NCI-H526 treated with DMSO at 0.1 percent for 48 hours (cell line): ENCODE measurements at places on chromosomes 5 and 9.

DNA sequence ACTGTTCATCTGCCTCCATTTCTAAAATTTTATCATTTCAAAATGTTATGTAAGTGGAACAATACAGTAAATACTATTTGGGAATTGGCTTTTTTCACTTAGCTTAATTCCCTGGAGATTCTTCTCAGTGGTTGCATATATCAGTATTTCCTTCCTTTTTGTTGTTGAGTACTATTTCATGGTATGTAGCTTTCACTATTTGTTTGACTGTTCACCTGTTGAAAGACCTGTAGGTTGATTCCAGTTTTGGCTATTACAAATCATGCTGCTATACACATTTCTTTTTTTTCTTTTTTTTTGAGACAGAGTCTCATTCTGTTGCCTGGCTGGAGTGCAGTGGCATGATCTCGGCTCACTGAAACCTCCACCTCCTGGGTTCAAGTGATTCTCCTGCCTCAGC is 33.0 kb upstream of the PWWP2A start:
- no peak for DNase-seq

DNA sequence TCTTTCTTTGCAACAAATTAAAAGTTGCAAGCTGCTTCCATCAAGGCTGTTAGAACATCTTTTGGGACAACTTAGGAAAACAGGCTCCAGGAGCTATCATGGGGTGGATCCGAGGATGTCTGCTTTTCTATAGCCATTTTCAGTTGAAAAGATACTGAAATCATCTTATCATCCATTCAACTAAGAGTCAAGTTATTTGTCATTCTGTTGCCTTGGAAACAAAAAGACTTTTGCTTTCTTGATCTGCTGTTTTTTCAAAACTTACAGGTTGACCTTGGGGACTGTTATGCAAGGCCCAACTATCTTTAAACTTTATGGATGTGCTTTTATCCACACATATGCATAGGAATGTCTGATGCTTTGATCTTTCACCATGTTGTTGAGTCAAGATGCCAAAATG is 545.3 kb upstream of the DAP start:
- no peak for DNase-seq

DNA sequence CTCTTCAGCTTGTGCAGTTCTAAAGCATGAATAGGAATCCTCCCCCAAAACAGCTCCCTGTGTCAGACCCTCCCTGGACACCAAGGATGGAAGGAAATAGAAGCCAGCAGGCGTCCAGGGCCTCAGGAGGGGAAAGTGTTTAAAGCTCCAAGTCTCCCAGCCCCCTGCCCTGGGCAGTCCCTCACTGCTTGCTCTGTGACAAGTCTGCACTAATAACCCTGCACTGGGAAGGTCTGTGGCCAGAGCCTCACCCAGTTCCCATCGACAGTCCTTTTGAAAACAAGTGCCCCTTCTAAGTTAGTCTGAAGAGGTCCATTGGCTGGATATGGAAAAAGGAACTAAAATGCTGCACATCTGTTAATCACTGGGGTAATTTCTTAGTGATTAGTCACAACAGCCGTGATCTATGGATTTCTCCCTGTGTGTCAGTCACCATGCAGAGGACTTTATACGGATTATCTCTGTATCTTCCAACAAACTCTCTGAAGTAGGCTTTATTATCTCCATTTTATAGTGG is 195.3 kb downstream of the FBXL7 start:
- no peak for DNase-seq

DNA sequence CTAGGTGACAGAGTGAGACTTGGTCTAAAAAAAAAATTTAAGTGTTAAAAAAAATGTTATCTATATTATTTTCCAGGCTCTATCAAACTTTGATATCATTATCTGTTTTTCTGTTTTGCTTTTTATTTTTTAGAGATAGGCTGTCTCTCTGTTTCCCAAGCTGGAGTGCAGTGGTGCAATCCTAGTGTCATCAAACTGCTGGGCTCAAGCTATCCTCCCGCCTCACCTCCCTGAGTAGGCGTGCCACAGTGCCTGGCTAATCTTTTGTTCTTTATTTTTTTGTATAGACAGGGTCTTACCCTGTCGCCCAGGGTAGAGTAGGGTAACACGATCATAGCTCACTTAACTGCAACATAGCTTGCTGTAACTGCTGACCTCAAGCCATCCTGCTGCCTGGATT is 14.4 kb downstream of the SEC24A start:
- no peak for DNase-seq

DNA sequence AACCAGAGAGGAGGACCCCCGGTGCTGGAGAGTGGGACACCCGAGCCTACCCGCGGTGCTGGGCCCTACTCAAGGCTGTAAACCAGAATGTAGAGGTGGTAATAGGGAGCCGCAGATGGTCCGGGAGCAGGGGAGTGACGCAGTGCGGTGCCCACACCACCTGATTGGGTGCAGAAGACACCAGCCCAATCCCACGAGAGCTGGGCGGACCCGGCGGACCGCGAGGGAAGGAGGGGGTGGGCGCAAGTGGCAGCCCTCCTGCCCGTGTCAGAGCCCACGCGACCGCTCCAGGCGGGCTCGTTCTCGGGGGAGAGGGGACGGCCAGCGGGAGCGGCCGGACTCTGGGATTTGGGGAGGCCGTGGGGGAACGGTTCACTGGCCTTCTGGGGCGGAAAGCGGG is 71.2 kb downstream of the C9orf50 start:
- no peak for DNase-seq

GRCh38 chr5:144779368-144779767 is 608.7 kb downstream of the KCTD16 start:
- DNase-seq, result no peak

GRCh38 chr5:68225188-68225910 is 9.8 kb downstream of the PIK3R1 start:
- no peak for DNase-seq

GRCh38 chr9:132243156-132244074 is 81.6 kb downstream of the NTNG2 start:
- no peak for DNase-seq

DNA sequence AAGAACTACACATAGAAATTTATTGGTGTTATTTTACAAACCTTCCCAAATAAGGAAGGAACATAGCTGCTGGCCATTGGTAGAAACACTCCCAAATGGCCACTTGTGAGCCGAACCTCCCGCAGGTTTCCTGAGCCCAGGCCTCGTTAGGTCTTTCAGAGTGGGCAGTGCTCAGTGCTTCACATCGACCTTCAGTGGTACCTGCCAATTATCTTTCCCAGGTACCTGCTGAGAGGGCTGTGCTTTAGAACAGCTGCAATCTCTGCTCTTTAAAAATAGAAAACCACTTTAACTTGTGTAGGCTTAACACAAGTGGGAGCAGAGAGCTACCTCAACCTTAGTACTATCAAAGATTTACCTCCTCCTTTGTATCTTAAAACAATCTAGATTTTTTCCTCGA is 334.1 kb downstream of the RFX3 start:
- no peak for DNase-seq

DNA sequence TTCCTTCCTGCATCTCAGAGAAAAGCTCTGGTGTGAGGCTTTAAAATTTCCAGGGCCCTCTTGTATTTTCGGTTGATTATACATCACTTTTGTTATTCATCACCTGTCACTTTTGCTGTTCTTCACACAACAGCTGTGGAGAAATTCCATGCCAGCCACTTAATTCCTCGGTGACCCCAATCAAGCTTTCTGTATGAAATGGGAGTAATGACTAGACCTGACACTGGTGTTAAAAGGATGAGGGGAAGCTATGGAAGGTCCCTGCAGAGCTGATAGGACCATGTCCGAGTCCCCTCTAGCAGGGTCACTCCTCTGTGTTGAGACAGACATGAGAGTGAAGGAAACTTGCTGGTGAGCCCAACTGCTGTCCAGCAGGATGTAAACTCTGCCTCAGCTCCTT is 59.7 kb downstream of the GPR21 start:
- no peak for DNase-seq

GRCh38 chr5:125559296-125559695 is 812.9 kb upstream of the ZNF608 start:
- no peak for DNase-seq

GRCh38 chr9:72292874-72293607 is 72.0 kb downstream of the ZFAND5 start:
- DNase-seq, result no peak

GRCh38 chr5:181099602-181100086 is 31.3 kb downstream of the OR2V1 start:
- DNase-seq, result no peak

- DNase-seq, result no peak
Observed at GRCh38 chr5:158727136-158727535, 372.6 kb downstream of the EBF1 start.

GRCh38 chr5:179267071-179267670 is 78.1 kb downstream of the ADAMTS2 start:
- no peak for DNase-seq

- DNase-seq, result no peak
Observed at GRCh38 chr5:175889910-175890684, 18.7 kb downstream of the CPLX2 start.
